ENCODE measurements at places on chromosomes 4 and X. TPM values are rescaled to one million over a fixed set of nuclear protein-coding genes. Genes with fewer than 3 reads are reported as not detected.

Gene SSX3
- not detected for total RNA-seq

Gene GLOD5
- not detected for total RNA-seq

Gene PAGE2B
- not detected for total RNA-seq

Gene TBC1D19
- 4.0 TPM for total RNA-seq

Gene PABPC1L2A
- not detected for total RNA-seq

Gene RIPPLY1
- total RNA-seq: not detected

Gene MAOB
- 0.16 TPM for total RNA-seq

Gene TKTL1
- not detected for total RNA-seq

Gene SOX3
- total RNA-seq: not detected

Gene PDHA1
- 327 TPM for total RNA-seq

Gene ZNF711
- 1.1 TPM for total RNA-seq

Gene ADGRL3
- 0.05 TPM for total RNA-seq

Gene AFP
- 2.3 TPM for total RNA-seq

Gene PWWP3B
- not detected for total RNA-seq

Gene CXCL6
- not detected for total RNA-seq

Gene CT47C1
- not detected for total RNA-seq

Gene CTAG1B
- not detected for total RNA-seq

Gene RAB9B
- 0.03 TPM for total RNA-seq

Gene RBMXL3
- total RNA-seq: not detected

Gene CD38
- 7.6 TPM for total RNA-seq

Gene SPANXB1
- 1.9 TPM for total RNA-seq

Gene CDS1
- total RNA-seq: 0.81 TPM

Measured in A549 treated with RU486 at 1 μM for 4 hours (cell line).